ENCODE measurements at places on chromosomes 3 and 15.

GRCh38 chr3:128499724-128500275 is 6.8 kb upstream of the GATA2 start:
- DNase-seq: peak; percentile 52

GRCh38 chr15:66940368-66940767 is 125.0 kb upstream of the SMAD3 start:
- DNase-seq: no peak

GRCh38 chr3:30770387-30770786 is 124.1 kb downstream of the GADL1 start:
- DNase-seq: peak; percentile 95

GRCh38 chr15:93359060-93359408 is 270.0 kb upstream of the RGMA start:
- DNase-seq: no peak

DNA sequence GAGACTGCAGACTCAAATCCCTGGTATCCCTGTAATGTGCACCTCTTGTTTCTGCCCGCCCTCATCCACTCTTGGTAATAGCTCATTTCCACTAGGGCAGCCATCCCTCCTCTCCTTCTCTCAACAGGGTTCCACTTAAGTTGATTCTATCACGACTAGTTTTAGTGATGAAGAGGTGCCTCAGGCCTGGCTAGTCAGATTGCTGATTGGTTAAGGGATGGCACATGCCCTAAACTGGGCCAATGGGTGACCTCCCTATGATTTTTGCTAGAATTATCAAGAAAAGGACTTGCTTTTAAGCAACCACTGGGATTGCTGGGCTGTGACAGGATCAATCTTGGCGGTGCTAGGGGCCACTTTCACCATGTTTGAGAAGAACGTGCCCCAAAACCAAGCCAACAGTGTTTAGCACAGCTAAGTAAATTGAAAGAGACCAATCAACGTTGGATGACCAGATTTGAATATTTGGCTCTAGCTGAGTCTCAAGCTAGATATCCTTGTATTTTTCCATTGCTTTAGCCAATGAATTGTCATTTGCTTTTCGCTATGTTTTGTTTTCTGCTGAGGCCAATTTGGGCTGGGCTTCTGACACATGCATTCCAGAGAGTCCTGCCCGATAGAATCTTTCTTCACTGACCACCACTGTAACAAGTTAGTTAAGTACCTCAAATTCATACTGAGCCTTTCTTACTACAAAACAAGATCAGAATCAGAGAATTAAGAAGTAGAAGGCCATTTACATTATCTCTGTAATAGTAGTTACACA is 131.0 kb downstream of the PDZRN3 start:
- peak; percentile 80 for DNase-seq

DNA sequence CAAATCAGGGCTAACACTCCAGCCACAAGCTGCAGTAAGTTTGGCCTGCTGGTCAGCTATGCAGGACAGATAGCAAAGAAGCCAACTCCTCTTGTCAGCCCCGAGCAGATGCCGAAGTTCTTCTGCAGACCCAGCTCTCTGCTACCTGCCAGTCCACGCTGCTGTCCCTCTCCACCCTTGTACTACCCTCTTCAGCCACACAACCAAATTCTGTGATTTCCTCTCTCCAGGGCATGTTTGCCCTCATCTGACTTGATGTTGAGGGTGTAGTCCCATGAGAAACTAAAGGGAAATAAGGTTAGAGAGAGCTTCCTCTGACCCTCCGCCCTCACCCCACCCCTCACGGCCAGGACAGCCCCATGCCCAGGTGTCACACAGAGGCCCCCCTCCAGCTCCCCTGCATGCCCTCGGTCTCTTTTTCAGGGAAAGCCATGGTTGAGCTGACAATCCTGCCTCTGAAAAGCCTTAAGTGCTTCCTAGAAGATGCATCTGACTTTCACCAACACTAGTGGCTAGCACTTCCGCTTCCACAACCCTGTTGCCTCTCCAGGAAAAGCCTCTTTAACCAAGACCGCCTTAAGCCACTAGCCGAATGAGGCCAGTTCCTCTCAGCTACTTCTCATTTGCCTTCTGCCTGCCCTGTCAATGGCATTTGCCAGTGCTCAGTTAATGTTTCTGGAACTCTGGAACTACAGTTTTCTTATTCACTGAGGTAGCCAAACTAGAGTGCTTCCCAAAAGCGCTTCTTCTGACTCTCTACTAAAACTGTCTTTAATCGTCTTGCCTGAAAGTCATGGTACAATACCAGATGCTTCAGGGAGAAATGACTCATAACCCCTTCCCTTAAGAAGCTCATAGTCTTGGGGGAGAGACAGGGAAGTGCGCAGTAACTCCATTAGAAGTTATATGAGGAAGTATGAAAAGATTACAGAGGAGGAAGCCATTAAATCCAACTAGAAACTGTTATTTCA is 300.4 kb upstream of the STT3B start:
- DNase-seq: peak; percentile 56

All from EL (cell line).